Fibroblast of skin of left biceps (primary cell): ENCODE measurements at places on chromosomes 13 and 19.

DNA sequence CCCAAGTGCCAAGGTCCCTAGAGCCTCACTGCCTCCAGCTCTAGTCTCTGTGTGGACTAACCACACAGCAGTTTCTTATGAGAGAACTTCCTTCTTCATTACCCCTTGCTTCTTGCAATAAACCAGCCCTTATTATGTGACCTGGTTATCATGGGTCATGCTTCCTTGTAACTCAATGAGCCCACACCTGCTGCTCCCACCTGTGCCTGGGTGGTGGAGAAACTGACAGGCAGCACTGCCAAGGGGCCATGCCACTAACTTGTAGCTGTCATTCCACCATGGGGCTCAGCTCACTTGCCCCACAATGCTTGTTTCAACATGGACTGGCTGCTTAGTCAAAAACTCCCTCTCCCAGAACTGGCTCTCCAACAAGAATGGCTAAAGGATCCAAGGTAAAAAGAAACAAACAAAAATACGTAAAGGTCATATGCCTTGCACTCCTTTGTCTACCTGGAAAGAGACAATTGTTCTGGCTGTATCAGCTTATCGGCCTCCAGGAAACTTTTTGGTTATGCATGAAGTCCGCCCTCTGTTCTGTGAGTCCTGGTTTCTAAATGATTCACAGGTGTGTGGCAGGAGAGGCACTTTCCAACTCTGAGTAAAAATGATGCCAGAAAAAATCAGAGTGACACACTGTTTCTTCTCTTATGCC, 446.4 kb downstream of the COG6 start:
- DNase-seq = no peak

DNA sequence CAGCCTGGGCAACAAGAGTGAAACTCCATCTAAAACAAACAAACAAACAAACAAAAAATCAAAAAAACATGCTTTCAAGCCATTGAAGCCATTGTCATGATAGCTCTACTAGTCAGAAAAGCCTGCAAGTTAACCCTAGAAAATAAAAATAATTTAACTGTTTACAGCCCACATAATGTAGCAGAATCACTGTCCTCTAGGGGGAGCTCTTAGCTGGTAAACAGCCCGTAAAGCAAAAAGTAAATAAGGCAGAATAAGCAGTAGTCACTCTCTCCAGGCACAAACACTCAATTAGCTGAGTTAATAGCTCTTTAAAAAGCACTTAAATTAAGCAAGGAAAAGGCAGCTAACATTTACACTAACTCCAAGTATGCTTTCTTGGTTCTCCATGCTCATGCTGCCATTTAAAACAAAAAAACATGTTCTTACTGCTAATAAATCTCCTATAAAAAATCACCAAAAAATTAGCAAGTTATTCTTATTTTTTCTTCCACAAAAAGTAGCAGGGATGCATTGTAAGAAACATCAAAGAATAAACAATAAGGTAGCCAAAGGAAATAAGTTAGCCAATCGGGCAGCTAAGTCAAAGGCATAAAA, 11.3 kb downstream of the LILRB4 start:
- DNase-seq = no peak

DNA sequence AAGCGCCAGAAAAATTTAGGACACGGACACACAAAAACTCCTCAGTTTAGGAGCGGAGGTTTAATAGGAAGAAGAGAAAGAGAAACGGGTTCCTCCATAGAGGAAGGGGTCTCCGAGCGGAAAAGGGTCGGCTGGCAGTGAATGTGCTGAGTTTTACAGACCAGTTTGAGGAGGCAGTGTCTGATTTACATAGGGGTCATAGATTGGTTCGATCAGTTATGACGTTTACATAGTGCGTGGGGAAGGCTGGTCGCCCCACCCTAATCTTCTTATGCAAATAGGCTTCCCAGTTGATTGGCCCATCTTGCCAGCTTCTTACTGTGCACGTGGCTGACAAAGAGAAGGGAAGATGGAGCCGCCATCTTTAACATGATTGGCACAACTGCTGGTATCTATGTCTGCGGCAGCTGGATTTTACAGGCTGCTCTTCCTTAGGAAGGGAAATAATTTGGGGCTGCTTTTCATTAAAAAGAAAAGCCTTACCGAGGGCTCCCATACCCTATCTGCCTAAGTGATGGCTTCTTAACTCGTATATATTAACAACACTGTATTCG, 1.2 kb upstream of the ZNF225 start:
- DNase-seq = peak; percentile 56

- no peak for DNase-seq
Observed at GRCh38 chr19:37329686-37330085, 41.2 kb upstream of the ZNF527 start.

- peak; percentile 51 for DNase-seq
Observed at GRCh38 chr19:14248578-14249011, 42.6 kb upstream of the ADGRL1 start.

GRCh38 chr13:30394751-30395191, 27.5 kb upstream of the UBE2L5 start:
- no peak for DNase-seq

GRCh38 chr13:79901336-79901735, 420.4 kb downstream of the NDFIP2 start:
- DNase-seq = no peak

- DNase-seq = no peak
Observed at GRCh38 chr19:16888629-16889365, at the start of gene F2RL3. Gene F2RL3 (plus strand): TSS chr19:16888999. CDS start chr19:16889190, 191 bp downstream.

DNA sequence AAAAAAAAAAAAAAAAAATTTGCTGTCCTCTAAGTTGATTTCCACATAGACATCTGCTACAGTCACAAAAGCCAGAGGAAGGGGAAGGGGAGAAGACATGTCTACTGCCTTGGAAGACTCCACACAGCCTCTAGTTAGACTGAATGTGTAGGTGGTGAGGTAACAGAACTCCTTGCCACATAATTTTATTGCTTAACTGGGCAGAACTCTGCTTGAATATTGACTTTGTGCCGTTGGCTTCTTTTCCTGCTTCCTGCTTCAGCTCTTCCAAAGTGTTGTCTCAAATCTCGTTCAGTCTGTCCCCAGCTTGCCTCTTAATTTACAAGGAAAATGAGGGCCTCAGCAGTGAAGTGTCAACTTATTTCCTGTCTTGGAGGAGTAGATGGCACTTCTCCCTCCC, 37.1 kb downstream of the ESD start:
- no peak for DNase-seq

GRCh38 chr13:107450431-107450830, 764.9 kb downstream of the LIG4 start:
- DNase-seq = no peak

DNA sequence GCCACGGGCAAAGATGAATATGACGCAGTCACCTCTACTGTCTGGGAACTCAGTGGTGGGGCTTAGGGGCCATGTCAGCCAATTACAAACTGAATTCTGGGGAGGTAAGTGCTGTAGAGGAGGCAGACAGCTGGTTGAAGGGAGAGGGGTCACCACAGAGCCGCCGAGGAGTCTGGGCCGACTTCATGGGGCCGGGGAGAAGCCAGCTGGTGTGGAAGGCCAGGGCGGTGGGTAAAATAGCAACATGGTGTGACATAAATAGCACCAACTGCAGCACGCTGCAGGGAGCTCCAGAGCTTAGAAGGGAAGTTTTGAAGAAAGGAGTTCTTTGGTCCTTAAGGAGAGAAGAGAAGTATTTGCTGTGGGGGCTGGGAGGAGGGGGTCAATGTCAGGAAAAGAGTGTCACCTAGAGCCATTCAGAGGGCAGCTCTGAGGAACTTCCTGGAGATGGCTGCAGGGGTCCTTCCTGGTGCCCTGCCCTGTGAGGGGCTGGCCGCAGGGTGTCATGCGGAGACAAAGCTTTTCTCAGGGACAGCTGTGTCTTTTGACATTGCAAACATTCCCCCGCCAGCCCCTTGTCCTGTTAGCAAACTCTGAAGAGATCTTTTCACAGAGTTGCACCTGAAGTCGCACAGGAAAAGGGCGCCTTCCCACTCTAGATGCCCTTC, 6.4 kb downstream of the METTL21C start:
- no peak for DNase-seq

- no peak for DNase-seq
Observed at GRCh38 chr13:73171271-73171682, 112.5 kb downstream of the KLF5 start.

DNA sequence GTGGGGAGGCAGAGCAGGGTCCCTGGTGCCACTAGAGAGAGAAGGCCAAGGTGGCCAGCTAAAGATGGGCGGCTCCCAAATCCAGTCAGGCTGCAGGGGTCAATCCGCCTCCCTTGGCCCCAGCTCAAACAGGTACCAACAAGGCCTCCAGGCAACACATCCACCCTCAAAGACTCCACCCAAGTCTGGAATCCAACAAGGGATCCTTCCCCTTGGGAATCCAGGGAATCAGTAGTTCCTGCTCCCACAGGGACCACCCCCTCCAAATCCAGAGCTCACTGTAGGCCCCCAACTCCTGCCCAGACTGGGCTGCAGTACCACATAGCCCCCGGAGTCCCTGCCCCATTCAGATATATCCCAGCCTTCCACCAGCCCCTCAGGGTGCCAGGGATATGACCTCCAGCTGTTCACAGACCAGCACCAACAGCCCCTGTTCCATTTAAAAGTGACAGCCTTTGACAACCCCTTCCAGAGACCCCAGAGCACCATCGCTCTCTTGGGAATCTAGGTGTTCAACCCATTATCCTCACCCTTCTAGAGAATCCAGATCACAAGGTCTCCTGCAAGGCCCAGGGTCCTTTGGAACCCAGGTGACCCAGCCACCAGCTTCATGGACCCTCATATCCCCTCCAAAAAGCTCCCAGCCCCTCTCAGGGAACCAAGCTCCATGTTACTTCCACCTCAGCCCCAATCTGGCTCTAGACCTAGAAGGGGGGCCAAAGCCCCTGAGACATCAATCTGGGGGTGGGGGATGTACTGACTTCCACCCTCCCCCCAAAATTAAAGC, 3.2 kb downstream of the ERF start:
- no peak for DNase-seq

DNA sequence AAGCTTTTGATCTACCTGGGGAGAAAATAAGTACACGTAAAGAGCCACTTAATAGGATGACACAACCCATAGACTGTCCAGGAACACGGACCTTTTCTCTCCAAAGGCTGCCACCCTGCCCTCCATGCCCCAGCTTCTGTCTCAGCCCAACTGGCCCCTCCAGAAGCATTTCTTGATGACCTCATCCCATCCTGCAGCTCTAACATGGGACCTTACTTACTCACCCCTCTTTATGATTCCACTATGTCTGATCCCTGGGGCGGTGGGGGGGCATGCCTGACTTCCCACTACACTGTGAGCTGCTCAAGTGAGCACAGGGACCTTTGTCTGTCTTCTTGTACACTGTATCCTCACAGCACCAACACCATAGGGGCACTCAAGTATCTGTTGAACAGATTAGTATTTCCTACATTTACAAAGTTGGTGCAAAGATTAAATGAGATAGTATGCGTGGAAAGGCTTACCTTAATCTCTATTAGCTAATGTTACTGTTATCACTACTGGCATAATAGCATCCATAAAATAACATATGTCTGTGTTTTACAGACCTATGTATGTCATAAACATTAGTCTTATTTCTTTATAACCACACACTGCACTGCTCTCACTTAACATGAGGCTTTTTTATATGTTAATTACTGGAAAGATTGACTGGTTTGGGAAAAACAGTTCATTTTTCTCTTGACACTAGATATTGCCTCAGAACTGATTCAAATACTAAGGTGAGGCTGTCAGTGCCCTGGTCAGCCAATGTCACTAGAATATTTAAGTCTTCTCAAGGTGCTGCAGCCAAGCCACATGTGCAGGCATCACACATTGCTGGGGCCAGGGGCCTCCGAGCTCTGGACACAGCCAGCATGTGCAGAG, 100.9 kb downstream of the FOXO1 start:
- no peak for DNase-seq

DNA sequence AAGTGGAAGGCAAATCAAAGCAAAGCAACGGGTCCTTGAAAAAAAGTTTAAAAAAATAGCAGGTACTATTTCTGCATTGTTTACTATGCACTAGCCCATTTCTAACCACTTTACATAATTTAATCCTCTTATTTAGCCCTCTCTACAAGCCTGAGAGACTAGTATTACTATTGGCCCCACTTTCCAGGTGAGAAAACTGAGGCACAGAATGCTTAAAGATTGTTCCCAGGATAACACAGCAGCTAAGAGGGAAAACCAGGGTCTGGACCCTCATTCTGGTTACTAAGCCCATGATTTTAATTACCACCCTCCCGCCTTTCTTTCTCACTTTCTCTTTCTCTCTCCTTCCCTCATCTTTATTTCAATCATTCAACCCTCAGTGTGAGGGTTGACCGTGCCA, 5.7 kb downstream of the ZSWIM9 start:
- DNase-seq = no peak

DNA sequence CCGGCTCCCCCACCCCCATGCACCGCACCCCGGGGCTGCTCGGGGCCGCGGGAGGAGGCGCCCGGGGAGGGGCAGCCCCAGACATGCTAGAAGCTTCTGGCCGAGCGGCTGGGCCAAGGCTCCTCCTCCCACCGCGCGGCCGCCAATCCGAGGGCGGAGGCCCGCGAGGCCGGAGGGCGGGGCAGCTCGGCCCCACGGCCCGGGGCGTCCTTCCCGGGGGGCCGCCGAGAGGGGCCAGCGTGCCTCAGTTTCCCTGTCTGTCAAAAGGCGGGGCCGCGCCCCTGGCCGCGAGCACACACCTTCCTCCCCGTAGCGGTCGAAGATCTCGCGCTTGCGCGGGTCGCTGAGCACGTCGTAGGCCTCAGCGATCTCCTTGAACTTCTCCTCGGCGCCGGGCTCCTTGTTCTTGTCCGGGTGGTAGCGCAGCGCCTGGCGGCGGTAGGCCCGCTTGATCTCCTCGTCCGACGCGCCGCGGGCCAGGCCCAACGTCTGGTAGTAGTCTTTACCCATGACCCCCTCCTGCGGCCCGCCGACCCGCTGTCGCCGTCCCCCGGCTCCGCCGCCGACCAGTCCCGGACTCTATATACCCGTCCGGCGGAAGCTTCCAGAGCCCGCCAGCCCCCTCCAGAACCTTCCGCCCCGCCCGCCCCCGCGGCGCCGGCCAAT, at the start of gene DNAJB1:
Gene DNAJB1, minus strand, starts transcription at position 558 of the 666 bp plus-strand sequence. Its CDS starts 48 bp downstream, at position 510.
- no peak for DNase-seq

- DNase-seq = no peak
Observed at GRCh38 chr19:41297628-41298347, 12.2 kb upstream of the CCDC97 start.

GRCh38 chr19:5595745-5596144, 26.8 kb downstream of the SAFB2 start:
- no peak for DNase-seq

- peak; percentile 30 for DNase-seq
Observed at GRCh38 chr19:51735759-51736449, 12.1 kb upstream of the HAS1 start.

GRCh38 chr19:6023085-6023682, 45.2 kb upstream of the RANBP3 start:
- DNase-seq = no peak

DNA sequence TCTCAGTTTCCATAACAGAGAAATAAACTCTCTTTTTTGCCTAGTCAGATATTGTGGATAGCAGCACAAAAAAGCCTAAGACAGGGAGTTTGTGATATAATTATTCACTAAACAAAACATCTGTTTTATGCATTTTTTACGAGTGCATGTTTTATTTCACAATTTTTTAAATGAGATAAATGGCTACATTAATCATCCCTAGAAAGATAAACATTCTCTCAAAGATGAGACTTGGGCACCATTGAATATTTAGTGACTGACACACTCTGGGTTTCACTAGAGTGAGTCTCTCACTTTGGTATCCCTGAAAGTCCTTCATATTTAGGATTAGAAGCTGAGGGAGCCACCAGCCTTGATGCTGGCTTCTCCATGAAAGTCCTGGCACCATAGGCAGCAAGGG, 74.3 kb upstream of the LRCH1 start:
- no peak for DNase-seq
